ENCODE measurements at places on chromosomes 11 and 22.

- no peak overlapping the region for H3K4me3 ChIP-seq
- H3K36me3 ChIP-seq, result no peaks in the 10 kb centered on the region
- DNase-seq, result no peak
- H3K27me3 ChIP-seq, result no peaks in the 10 kb centered on the region
- no peaks in the 10 kb centered on the region for H3K4me1 ChIP-seq
- H3K27ac ChIP-seq, result no peak overlapping the region
These were observed 26.5 kb upstream of the PRDM10 start for GRCh38 chr11:130029137-130029536.

- H3K27ac ChIP-seq, result no peak overlapping the region
- no peaks in the 10 kb centered on the region for H3K36me3 ChIP-seq
- no peak for DNase-seq
These were observed 23.0 kb downstream of the APLP2 start for GRCh38 chr11:130092661-130093060.

GRCh38 chr22:30922151-30922611 lies 46.4 kb downstream of the MORC2 start:
- H3K4me3 ChIP-seq, result peak overlapping the region; percentile 31
- no peaks in the 10 kb centered on the region for H3K27me3 ChIP-seq
- H3K27ac ChIP-seq, result no peak overlapping the region

DNA sequence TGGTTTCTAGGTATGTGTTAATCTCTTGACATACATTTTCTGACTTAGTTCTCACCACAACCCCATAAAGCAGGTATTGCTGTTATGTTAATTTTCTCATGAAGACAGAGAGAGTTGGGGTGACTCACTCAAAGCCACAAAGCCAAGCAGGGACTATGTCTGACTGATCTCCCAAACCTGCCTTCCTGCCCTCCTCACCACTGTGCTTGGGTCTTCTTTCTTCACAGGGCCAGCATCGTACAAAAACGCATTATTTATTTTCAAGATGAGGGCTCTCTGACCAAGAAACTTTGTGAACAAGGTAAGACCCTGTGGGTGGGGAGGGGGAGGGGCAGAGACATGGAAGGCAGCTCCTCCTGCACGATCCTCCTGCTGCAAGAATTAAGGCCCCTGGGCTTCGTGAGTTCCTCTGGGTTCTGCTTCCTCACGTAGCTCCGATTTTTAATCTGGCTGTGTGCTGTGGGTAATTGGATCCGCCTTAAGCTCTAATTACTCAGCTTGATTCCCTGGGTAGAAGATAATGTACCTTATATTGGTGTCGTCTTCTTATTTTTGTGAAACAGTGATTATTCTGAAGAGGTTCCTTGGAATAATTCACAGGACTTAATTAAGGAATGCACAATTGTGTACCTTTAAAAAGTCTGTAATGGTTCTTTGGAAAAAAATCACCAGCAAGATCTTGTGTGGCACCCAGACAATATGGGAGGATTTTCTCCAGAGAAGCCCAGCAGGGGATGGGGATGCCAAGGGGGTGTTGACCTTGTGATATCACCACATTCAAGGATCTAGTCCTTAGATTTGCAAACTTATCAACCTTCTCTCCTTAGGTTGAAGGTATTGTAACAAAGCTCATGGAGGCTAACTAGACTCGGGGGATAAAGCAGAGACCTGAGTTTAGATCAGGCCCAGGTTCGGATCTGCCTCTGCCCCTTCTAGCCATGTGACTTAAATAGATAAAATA lies 112.9 kb downstream of the SPON1 start:
- no peaks in the 10 kb centered on the region for H3K36me3 ChIP-seq
- no peak overlapping the region for H3K27ac ChIP-seq
- H3K4me3 ChIP-seq, result no peak overlapping the region
- no peaks in the 10 kb centered on the region for H3K4me1 ChIP-seq
- DNase-seq, result no peak

GRCh38 chr11:36211761-36212430 lies 77.3 kb downstream of the COMMD9 start:
- no peak for DNase-seq
- no peak overlapping the region for H3K27ac ChIP-seq
- no peaks in the 10 kb centered on the region for H3K27me3 ChIP-seq
- no peaks in the 10 kb centered on the region for H3K4me1 ChIP-seq
- H3K4me3 ChIP-seq, result no peak overlapping the region

- no peaks in the 10 kb centered on the region for H3K27me3 ChIP-seq
- no peaks in the 10 kb centered on the region for H3K4me1 ChIP-seq
- H3K27ac ChIP-seq, result no peak overlapping the region
These were observed 151.7 kb downstream of the SWAP70 start for GRCh38 chr11:9815486-9816136.

DNA sequence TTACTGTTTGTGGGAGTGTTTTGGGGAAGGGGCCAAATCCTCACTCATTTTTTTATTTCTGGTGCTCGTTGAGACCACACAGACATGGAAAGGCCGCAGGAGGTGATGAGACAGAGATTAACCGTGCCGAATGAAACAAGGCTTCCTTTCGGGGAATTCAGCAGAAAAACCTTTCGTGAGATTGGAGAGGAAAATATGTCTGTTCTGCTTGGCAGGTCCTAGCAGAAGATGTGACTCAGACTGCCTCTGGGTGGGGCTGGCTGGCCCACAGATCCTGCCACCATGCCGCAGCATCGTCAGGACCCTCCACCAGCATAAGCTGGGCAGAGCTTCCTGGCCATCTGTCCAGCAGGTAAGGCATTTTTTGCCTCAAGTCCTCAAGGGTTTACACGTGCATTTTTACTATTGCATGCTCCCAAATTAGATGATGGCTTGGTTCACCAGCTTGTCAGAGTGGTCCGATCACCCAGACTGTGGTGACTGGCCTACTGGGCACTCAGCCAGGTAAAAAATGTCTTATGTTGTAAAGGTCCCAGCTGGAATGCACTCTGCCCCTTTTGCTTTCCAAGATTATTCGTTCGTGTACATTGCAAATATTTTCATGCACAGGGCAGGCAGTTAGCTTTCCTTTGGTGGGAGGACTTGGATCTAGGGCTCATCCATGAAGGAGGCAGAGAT lies 1.5 kb downstream of the DDB2 start:
- DNase-seq, result peak; percentile 46
- no peaks in the 10 kb centered on the region for H3K36me3 ChIP-seq
- peak overlapping the region; percentile 94 for H3K27ac ChIP-seq
- H3K27me3 ChIP-seq, result no peaks in the 10 kb centered on the region
- peaks cover 15% of the 10 kb centered on the region for H3K4me1 ChIP-seq
- H3K4me3 ChIP-seq, result peak overlapping the region; percentile 47

- H3K36me3 ChIP-seq, result peaks cover 11% of the 10 kb centered on the region
- DNase-seq, result peak; percentile 56
- no peaks in the 10 kb centered on the region for H3K4me1 ChIP-seq
- H3K27me3 ChIP-seq, result no peaks in the 10 kb centered on the region
- no peak overlapping the region for H3K4me3 ChIP-seq
These were observed 15.8 kb downstream of the CYB5R2 start for GRCh38 chr11:7657306-7658025.

DNA sequence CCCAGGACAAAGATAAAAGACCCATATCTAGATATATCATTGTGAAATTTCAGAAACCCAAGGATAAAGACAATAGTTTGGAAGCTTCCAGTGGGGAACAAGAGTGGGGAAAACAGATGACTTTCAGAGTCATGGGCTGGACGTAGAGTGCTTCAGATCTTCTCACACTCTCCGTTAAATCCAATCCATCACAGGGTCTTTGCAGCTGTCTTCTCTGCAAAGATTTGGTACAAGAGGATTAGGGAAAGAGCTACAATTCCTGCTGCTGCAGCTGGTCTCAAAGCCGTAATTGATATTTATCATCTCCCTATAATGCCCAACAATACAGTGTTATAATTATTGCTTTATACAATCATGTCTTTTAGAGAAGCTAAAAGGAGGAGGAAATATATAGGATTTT lies 63.4 kb upstream of the CLPB start:
- H3K27ac ChIP-seq, result no peak overlapping the region
- H3K27me3 ChIP-seq, result no peaks in the 10 kb centered on the region
- H3K4me1 ChIP-seq, result no peaks in the 10 kb centered on the region

DNA sequence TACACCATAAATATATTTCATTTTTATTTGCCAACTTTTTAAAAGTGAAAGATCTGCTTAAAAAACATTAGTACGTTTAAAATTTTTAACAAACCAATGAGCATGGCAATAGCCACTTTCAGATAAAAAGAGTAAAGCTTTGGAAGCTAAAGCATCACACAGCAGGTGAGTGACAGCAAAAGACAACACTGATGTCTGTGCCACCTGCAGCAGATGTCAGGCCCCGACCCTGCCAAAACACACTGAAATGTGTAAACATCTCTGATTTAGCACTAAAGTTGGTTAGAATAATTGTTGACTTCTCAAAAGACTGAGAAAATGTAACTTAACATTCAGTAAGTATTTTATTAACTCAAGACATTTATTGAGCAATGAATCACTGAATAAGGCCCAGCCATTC lies 232.9 kb downstream of the DLG2 start:
- H3K36me3 ChIP-seq, result no peaks in the 10 kb centered on the region
- H3K27ac ChIP-seq, result no peak overlapping the region
- no peak for DNase-seq

- no peak for DNase-seq
- no peak overlapping the region for H3K27ac ChIP-seq
- H3K36me3 ChIP-seq, result no peaks in the 10 kb centered on the region
- H3K4me1 ChIP-seq, result no peaks in the 10 kb centered on the region
- H3K27me3 ChIP-seq, result no peaks in the 10 kb centered on the region
- no peak overlapping the region for H3K4me3 ChIP-seq
These were observed 17.2 kb downstream of the BRD1 start for GRCh38 chr22:49810363-49811019.

GRCh38 chr11:128939591-128939990 lies 3.1 kb downstream of the TP53AIP1 start:
- no peaks in the 10 kb centered on the region for H3K4me1 ChIP-seq
- H3K27ac ChIP-seq, result no peak overlapping the region
- no peak overlapping the region for H3K4me3 ChIP-seq
- H3K27me3 ChIP-seq, result no peaks in the 10 kb centered on the region
- no peaks in the 10 kb centered on the region for H3K36me3 ChIP-seq

DNA sequence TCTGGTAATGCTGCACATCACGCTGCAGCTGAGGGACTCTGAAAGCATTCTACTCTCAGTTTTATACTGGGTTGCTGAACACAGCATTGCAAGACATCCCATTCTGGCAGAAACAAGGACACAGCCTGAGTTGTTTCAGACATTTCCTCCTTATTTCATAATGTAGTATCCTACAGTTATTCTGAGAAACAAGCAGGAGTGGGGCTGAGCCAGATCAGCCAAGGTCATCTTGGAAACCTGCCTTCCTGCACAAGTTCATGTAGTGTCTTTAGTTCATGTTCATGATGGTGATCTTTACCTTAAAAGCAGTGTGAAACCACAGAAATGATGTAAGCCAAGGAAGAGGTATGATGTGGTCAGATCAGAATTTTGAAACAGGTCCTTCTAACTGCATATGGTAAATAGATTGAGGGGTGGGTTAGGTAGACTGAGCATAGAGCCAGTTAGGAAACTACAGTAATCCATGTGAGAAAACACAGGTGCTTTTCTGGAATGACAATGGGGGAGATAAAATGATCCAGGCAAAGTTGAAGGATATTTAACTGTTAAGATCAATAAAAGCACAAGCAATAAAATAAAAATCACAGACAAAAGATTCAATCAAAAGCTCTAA lies 1686.8 kb downstream of the LRRC4C start:
- H3K4me3 ChIP-seq, result no peak overlapping the region
- no peak for DNase-seq
- no peaks in the 10 kb centered on the region for H3K36me3 ChIP-seq
- no peaks in the 10 kb centered on the region for H3K4me1 ChIP-seq
- no peaks in the 10 kb centered on the region for H3K27me3 ChIP-seq
- no peak overlapping the region for H3K27ac ChIP-seq

DNA sequence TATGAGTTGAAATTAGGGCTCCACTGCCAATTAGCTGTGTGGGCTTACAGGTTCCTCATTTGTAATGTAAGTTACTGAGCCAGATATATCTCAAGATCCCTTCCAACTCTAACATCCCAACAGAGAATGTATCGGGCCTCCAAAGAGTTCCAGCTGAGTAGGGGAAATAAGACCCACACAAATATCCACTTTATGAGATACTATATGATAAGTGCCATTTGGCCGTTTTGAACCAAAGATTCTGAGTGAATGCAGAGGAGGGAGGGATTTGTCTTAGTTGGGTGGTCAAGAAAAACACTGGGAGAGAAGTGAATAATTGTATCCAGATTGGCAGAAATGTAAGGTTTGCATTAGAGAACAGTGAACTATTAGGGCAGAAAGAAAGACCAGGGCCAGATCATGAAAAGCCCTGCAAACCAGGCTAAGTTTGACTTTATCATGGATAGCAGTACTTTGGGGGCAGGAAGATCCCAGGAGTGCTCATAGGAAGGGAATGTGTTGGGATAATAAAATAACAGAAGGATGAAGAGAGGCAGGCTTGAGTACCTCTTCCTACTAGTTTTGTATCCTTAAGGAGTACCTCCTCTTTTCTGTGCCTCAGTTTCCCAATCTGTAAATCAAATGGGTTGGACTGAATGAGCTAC lies 63.9 kb downstream of the RPL27A start:
- no peak overlapping the region for H3K27ac ChIP-seq
- no peak overlapping the region for H3K4me3 ChIP-seq
- no peaks in the 10 kb centered on the region for H3K27me3 ChIP-seq

- no peaks in the 10 kb centered on the region for H3K4me1 ChIP-seq
- H3K4me3 ChIP-seq, result no peak overlapping the region
- no peaks in the 10 kb centered on the region for H3K27me3 ChIP-seq
- no peaks in the 10 kb centered on the region for H3K36me3 ChIP-seq
These were observed 4.4 kb downstream of the NAALADL1 start for GRCh38 chr11:65053827-65054508.

DNA sequence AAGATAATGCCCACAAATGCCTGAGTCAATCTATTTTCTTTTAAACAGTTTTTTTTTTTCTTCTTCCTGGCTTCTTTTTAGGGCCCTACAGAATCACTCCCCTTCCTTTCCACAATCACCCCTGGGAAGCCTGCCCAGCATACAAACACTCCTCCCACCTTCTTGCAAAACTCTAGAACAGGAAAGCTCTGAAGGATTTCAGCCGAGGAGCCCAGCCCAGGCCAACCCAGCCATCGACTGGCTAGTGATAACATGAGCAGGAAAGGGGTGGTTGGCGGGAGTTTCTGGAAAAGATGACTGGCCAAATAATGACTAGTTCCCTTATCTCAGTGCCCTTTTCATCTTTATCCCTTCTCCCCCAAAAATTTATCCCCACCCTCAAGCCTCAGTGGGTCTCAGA lies 68.2 kb downstream of the USP35 start:
- no peaks in the 10 kb centered on the region for H3K4me1 ChIP-seq
- no peaks in the 10 kb centered on the region for H3K36me3 ChIP-seq
- no peak overlapping the region for H3K27ac ChIP-seq

DNA sequence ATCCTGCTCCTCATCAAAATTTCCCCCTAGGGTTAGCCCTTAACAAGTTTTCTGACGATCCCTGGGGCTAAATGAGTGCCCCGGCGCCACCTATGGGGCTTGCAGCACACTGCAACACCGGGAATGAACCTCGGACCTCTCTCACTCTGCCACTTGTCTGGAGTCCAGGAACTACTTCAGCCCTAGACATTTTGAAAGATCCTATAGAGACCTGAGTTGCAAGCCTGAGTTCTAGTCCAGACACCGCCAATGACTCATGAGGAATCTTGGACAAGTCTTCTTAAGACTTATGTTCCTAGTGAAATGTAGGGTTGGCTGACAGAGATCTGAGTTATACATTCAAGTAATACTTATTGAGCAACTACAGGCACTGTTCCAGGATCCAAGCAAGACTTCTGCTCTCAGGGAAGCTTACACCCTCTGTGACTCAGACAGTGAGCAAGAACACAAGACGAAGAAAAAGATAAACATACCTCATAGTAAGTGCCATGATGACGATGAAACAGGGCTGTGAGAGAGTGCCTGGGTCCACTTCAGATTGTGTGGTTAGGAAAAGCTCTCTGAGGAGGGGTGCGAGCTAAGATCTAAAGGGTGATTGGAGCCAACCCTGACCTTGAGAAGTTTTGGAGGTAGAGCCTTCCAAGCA lies 10.2 kb upstream of the STK33 start:
- no peaks in the 10 kb centered on the region for H3K4me1 ChIP-seq
- H3K27me3 ChIP-seq, result no peaks in the 10 kb centered on the region
- H3K27ac ChIP-seq, result no peak overlapping the region
